Left renal pelvis (tissue), 4 donors: ENCODE measurements at places on chromosomes 4 and X.

GRCh38 chr4:138235419-138235952 is 6.7 kb downstream of the SLC7A11 start:
- no peak for DNase-seq

GRCh38 chr4:2795893-2796848 is 3.3 kb downstream of the SH3BP2 start:
- no peak for DNase-seq

DNA sequence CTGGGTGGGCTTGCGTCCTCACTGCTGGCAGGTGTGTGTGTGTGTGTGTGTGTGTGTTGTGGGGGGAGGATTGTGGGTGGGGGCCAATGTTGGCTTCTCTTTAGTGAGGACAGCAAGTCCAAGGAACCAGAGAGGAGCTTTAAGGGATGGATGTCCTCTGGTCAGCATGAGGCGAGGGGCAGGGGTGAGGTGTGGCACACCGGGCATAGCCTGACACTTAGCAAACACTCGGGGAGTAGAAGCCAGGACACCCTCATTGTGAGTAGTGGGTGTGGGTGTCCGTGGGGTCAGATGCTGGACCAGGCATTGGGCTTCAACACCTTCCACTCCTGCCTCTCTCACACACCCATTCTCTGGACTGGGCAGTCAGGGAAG is 2.8 kb downstream of the SORCS2 start:
- DNase-seq: no peak

- DNase-seq: no peak
Observed at GRCh38 chrX:69555481-69556041, 51.4 kb downstream of the NALF2 start.

- DNase-seq: no peak
Observed at GRCh38 chr4:158895797-158896576, 127.2 kb downstream of the FNIP2 start.
